ENCODE measurements at places on chromosomes 2 and 18. TPM values are rescaled to one million over a fixed set of nuclear protein-coding genes. Genes with fewer than 3 reads are reported as not detected.

DNA sequence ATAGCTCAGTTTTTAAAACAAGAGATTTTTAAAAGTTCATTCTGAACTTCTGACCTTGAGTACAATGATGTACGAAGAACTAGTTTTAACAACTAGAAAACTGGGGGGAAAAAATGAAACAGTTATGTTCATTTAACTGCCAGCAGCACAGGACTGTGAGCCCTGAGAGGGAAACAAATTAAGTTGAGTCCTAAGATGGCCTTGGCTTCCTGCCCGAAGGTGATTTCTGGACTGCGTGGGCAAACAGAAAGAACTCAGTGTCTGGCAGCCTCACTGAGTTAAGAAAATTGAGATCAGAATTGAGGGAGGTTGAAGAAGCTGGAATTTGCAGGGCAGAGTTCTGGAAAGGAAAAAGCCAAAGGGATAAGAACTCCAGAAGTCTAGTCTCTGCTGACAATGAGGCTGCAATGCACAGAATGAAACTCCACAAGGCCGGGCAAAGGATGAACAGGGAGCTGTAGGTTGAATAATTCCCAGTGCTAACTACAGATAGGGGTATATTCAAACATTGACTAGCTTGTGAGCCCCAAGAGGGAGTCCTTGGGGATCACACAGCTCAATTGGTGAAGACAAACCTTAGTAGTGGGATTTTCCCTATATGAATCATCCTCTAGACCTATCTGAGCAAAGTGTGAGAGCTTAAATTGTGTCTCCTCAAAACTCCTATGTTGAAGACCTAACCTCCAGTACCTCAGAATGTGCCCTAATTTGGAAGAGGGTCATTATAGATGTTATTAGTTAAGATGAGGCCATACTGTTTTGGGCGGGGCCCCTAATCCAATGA lies 13.1 kb upstream of the CRACDL start:
- no peak for DNase-seq
- H3K4me3 ChIP-seq: no peak overlapping the region
- H3K4me1 ChIP-seq: no peaks in the 10 kb centered on the region
- H3K27me3 ChIP-seq: peaks cover 9% of the 10 kb centered on the region

DNA sequence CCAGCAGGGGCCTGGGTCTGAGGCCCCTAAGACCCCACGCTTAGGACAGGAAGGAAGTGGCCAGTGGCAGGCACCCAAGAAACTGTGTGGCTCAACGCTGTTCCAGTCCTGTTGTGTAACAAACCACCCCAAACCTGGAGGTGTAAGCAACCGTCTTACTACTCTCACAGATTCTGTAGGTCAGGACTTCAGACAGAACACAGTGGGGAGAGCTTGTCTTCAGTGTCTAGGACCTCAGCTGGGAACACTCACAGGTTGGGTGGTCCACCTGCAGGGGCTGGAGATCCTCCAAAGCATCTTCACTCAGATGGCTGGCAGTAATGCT lies 123.0 kb downstream of the KLHL29 start:
- no peak overlapping the region for H3K27ac ChIP-seq
- no peaks in the 10 kb centered on the region for H3K36me3 ChIP-seq
- H3K4me3 ChIP-seq: no peak overlapping the region
- DNase-seq: no peak

ARL5A gene
- total RNA-seq: 53.0 TPM

GRCh38 chr2:226887940-226888339 lies 52.1 kb downstream of the RHBDD1 start:
- no peaks in the 10 kb centered on the region for H3K36me3 ChIP-seq
- no peak overlapping the region for H3K4me3 ChIP-seq
- H3K27ac ChIP-seq: no peak overlapping the region
- H3K27me3 ChIP-seq: no peaks in the 10 kb centered on the region
- DNase-seq: no peak

DNA sequence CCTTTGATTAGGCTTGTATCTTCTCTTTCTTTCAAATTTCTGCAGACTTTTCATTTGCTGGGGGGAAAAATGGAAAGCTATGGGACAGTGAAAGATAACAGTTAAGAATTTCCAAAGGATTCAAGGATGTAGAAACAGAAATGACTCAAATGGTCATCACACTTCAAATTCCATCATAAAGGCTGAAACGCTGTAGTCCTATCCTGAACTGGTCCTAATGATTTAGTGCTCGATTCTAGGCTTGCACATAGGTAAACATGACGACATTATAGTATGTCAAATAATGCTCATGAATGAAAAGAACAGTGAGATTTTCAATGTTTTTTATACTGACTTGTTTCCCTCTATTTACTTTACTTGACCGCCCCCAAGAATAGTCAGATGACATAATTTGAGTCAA lies 15.7 kb upstream of the MMADHC start:
- DNase-seq: no peak
- peaks cover 2% of the 10 kb centered on the region for H3K36me3 ChIP-seq
- no peak overlapping the region for H3K27ac ChIP-seq
- H3K27me3 ChIP-seq: no peaks in the 10 kb centered on the region
- no peak overlapping the region for H3K4me3 ChIP-seq

DNA sequence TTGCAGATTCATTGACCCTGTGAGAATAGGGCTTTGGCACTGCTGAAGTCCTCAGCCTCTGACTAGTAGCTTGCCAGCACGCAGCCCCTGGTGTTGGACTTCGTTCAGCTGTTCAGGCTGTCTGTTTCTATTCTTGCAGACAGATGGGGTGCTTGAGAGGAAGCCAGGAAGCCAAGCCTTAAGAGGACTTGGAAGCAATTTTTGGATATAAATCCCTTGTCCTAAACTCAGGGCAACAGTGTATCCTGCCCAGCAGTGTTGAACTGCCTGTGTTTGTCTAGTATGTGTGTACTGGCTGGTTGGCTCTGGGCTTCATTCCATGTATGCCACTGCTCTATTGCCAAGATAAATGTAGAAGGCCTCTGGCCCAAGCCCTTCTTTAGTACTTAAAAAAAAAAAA lies 108.6 kb downstream of the COMMD1 start:
- no peaks in the 10 kb centered on the region for H3K4me1 ChIP-seq
- peak; percentile 6 for DNase-seq
- H3K27ac ChIP-seq: no peak overlapping the region
- H3K27me3 ChIP-seq: no peaks in the 10 kb centered on the region
- no peak overlapping the region for H3K4me3 ChIP-seq

HSPE1 gene
- 266 TPM for total RNA-seq

GRCh38 chr2:205730701-205731582 lies 48.6 kb downstream of the NRP2 start:
- peaks cover 21% of the 10 kb centered on the region for H3K4me1 ChIP-seq
- no peaks in the 10 kb centered on the region for H3K27me3 ChIP-seq
- H3K36me3 ChIP-seq: no peaks in the 10 kb centered on the region
- no peak for DNase-seq
- H3K4me3 ChIP-seq: no peak overlapping the region

- no peaks in the 10 kb centered on the region for H3K4me1 ChIP-seq
- H3K27me3 ChIP-seq: peaks cover 62% of the 10 kb centered on the region
- no peak overlapping the region for H3K4me3 ChIP-seq
- H3K27ac ChIP-seq: no peak overlapping the region
- DNase-seq: no peak
- no peaks in the 10 kb centered on the region for H3K36me3 ChIP-seq
Observed at GRCh38 chr18:1999387-1999786, 571.9 kb downstream of the METTL4 start.

GRCh38 chr2:46679761-46680160 lies 200.4 kb downstream of the TMEM247 start:
- H3K4me1 ChIP-seq: peaks cover 10% of the 10 kb centered on the region
- no peak overlapping the region for H3K27ac ChIP-seq
- no peak overlapping the region for H3K4me3 ChIP-seq
- DNase-seq: no peak

- H3K4me1 ChIP-seq: no peaks in the 10 kb centered on the region
- peaks cover 41% of the 10 kb centered on the region for H3K27me3 ChIP-seq
- no peak overlapping the region for H3K27ac ChIP-seq
- H3K36me3 ChIP-seq: no peaks in the 10 kb centered on the region
Observed at GRCh38 chr2:151852260-151853069, 24.2 kb upstream of the ARL5A start.

SPIRE1 gene
- 32.4 TPM for total RNA-seq

DNA sequence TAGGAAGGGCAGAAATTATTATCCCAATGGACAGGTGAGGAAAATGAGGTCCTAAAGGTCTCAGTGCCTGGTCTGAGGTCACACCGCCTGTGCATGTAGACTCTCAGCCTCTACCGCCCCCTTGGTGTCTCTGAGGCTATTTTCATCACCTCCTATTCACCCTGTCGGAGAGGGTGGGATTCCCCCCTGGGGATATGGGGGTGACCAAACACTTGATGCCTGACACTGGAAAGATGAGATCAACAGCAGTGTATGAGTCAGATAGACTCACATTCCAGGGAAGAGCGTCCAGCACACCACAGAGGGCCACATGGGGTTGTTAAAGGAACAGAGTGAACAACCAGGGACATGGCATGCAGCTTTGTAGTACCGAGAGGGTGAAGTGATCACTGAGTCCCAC lies 199.7 kb downstream of the SMAD2 start:
- H3K27me3 ChIP-seq: peaks cover 5% of the 10 kb centered on the region
- no peak overlapping the region for H3K4me3 ChIP-seq
- H3K4me1 ChIP-seq: no peaks in the 10 kb centered on the region
- no peaks in the 10 kb centered on the region for H3K36me3 ChIP-seq
- H3K27ac ChIP-seq: no peak overlapping the region

LGALSL gene
- 12.1 TPM for total RNA-seq

GRCh38 chr18:67710639-67711038 lies 194.1 kb upstream of the DSEL start:
- DNase-seq: peak; percentile 19
- no peaks in the 10 kb centered on the region for H3K27me3 ChIP-seq
- no peaks in the 10 kb centered on the region for H3K36me3 ChIP-seq
- no peak overlapping the region for H3K27ac ChIP-seq

OSBPL6 gene
- 4.0 TPM for total RNA-seq

GRCh38 chr18:25365242-25365641 lies 13.3 kb upstream of the ZNF521 start:
- H3K36me3 ChIP-seq: no peaks in the 10 kb centered on the region
- H3K4me1 ChIP-seq: no peaks in the 10 kb centered on the region
- H3K4me3 ChIP-seq: no peak overlapping the region
- H3K27me3 ChIP-seq: peaks cover 48% of the 10 kb centered on the region
- no peak overlapping the region for H3K27ac ChIP-seq

APCDD1 gene
- total RNA-seq: not detected

B3GNT7 gene
- 11.0 TPM for total RNA-seq

INPP5D gene
- total RNA-seq: 0.26 TPM

UBE2E3 gene
- total RNA-seq: 66.6 TPM

PDK1 gene
- 66.3 TPM for total RNA-seq

IL1F10 gene
- not detected for total RNA-seq

RAB17 gene
- 52.2 TPM for total RNA-seq

- no peaks in the 10 kb centered on the region for H3K36me3 ChIP-seq
- H3K4me1 ChIP-seq: peaks cover 30% of the 10 kb centered on the region
- H3K27me3 ChIP-seq: no peaks in the 10 kb centered on the region
- H3K4me3 ChIP-seq: no peak overlapping the region
Observed at GRCh38 chr2:178279142-178279541, 84.8 kb downstream of the OSBPL6 start.

- peak overlapping the region; percentile 97 for H3K27ac ChIP-seq
- no peaks in the 10 kb centered on the region for H3K27me3 ChIP-seq
- H3K36me3 ChIP-seq: no peaks in the 10 kb centered on the region
- no peak overlapping the region for H3K4me3 ChIP-seq
- H3K4me1 ChIP-seq: peaks cover 23% of the 10 kb centered on the region
Observed at GRCh38 chr18:48002933-48003365, 72.5 kb upstream of the SMAD2 start.

DNA sequence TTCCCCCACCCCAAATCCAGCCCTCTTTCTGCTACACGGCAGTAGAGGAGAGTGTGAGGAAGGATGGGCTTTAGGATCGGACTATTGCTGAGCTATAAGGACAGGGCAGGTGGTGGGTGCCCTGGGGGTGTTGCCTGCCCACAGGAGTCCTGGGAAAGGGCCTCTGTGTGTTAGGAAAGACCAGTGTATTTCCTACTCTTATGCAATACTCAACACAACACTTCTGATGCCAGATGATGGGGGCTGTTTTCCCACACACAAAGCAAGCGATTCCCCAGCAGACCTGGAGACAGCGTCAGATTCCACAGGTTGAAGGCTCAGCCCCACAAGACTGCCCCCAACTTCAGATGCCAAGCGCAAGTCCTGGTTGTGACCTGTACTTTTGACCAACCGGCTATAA lies 91.0 kb upstream of the LCLAT1 start:
- no peaks in the 10 kb centered on the region for H3K36me3 ChIP-seq
- H3K27ac ChIP-seq: no peak overlapping the region
- no peaks in the 10 kb centered on the region for H3K4me1 ChIP-seq
- H3K27me3 ChIP-seq: 0 out of 2 replicates have a peak, but pooled peaks cover 3% of the 10 kb centered on the region
- H3K4me3 ChIP-seq: no peak overlapping the region

- no peak overlapping the region for H3K4me3 ChIP-seq
- no peak overlapping the region for H3K27ac ChIP-seq
- H3K27me3 ChIP-seq: no peaks in the 10 kb centered on the region
- DNase-seq: no peak
- H3K36me3 ChIP-seq: no peaks in the 10 kb centered on the region
Observed at GRCh38 chr18:74097803-74098202, 49.8 kb downstream of the FBXO15 start.

GRCh38 chr2:26581991-26582842 lies 58.9 kb downstream of the CIB4 start:
- H3K4me3 ChIP-seq: no peak overlapping the region
- H3K27ac ChIP-seq: no peak overlapping the region
- H3K4me1 ChIP-seq: no peaks in the 10 kb centered on the region
- no peaks in the 10 kb centered on the region for H3K36me3 ChIP-seq
- DNase-seq: no peak

PLEK gene
- not detected for total RNA-seq

DNA sequence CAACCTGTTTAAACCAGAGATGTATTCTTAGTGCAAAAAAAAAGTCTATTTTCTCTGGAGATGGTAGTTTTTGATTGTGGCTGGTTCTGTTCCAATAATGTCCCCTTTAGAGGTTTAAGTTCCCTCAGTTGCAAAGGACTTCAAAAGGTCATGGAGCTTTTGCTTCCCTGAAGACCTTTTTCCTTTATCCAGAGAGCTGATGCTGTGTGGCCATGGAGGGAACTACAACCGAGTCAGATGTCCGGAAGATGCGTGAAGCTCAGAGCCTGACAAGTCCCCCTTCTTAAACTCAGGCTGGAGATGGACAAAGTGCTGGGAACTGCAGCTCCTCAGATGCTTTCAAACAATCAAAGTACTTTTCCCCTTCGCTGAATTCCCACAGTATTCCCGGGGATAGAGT lies 176.1 kb downstream of the TMEM18 start:
- no peak overlapping the region for H3K4me3 ChIP-seq
- DNase-seq: peak; percentile 50
- no peaks in the 10 kb centered on the region for H3K36me3 ChIP-seq
- no peaks in the 10 kb centered on the region for H3K4me1 ChIP-seq

- H3K4me1 ChIP-seq: peaks cover 24% of the 10 kb centered on the region
- no peak overlapping the region for H3K4me3 ChIP-seq
- DNase-seq: no peak
- H3K27ac ChIP-seq: no peak overlapping the region
- H3K27me3 ChIP-seq: no peaks in the 10 kb centered on the region
Observed at GRCh38 chr2:232976176-232976575, 36.9 kb downstream of the NGEF start.

GRCh38 chr2:83916559-83916958 lies 542.5 kb downstream of the SUCLG1 start:
- H3K4me3 ChIP-seq: no peak overlapping the region
- no peak for DNase-seq
- no peaks in the 10 kb centered on the region for H3K4me1 ChIP-seq
- H3K36me3 ChIP-seq: no peaks in the 10 kb centered on the region

Measured in PC-3 (cell line).